ENCODE measurements at places on chromosomes 16 and 17.

- no peak for DNase-seq
Observed at GRCh38 chr16:58154345-58154744, 25.2 kb upstream of the CFAP20 start.

DNA sequence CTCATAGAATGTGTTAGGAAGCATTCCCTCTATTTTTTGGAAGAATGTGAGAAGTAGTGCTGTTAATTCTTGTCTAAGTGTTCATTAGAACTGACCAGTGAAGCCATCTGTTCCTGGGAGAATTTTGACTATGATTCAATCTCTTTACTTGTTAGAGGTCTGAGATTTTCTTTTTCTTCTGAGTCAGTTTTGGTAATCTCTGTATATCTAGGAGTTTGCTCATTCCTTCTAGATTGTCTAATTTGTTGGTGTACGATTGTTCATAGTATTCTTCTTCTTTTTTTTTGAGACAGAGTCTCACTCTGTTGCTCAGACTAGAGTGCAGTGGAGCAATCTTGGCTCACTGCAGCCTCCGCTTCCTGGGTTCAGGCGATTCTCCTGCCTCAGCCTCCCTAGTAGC lies 20.4 kb downstream of the NFATC3 start:
- no peak for DNase-seq

DNA sequence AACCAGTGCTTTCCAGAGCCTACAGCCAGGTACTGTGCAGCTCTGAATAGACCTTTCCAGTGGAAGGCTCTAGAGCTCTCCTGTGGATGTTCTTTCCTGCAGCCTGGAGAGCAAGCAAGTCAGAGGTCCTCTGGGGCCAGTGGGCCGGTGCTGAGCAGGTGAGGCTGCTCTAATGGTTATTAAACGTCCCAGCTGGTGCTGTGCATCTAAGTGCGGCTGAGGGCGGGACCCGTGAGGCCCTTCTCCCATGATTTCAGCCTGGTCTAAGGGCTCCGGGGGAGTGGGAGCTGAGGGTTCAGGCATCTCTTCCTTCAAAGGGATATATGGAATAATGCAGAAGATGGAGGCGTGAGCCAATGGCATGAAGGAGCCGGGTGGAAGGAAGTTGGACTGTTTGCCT lies 83.7 kb upstream of the SDK2 start:
- no peak for DNase-seq

DNA sequence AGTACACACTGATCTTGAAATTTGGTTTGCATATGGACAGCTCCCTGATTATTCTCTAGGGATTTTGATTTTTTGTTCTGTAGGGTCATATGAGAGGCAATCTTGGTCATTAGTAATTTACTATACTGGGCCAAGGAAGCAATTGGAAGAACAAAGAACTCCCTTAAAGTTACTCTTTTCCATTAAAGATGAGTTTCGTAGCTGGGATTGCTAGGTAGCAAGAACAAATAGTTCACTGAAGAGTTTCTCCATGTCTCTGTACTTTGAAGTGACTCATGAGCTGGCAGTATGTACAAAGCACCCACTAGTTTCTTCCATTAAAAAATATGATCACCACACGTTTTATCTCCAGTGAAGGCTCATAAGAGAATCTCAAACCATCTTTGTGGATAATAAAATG lies 6.2 kb upstream of the BCAS3 start:
- peak; percentile 1 for DNase-seq

DNA sequence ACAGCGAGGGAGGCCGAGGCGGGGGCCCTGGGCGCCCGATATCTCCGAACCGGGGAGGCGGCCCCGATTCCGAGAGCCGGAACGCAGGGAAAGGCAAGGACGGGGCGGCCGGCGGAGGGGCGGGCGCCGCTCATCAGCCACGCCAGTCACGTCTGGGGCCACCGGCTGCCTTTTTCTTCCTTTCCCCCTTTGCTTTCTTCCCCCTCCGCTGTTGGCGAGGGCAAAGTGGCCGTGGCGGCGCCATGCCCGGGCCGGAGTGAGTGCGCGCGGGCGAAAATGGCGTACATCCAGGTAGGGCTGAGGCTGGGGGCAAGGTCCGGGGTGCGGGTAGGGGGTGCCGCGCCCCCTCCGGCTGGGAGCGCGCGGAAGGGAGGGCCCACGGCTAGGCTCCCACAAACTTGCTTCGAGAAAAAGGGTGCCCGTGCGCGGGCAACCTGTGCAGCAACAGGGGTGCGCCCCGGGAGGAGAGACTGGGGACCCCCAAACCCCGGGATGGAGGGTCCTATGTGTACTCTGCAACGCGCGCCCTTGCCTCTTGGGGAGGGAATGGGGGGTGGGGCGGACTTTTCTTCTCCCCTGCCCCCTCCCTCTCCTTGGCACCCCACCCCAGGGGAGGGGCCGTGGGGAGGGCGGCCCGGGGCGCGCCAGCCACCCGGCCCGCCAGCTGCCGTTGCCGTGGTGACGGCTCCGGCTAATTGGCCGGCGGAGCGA lies 486 bp downstream of the SYT17 start:
- no peak for DNase-seq

DNA sequence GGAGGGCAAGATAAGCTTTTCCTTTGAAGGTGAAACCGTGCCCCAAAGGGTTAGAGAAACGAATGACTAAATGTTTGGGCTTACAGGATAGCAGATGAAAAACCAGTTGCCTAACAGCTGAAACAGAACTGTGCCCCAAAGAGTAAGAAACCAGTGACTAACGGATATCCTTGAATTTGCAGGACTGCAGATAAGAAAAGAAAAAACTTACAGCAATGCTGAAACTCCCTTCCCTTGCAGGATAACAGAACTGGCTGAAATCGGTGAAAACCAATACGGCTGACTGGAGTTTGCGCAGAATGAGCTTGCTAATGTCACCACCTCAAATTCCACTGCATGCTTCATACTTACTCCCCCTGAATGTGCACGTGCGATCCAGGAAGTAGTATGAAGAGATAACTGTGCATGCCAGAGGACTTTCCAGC lies 175.2 kb upstream of the NLRP1 start:
- DNase-seq, result peak; percentile 86
